ENCODE measurements at places on chromosomes 7 and 10.

DNA sequence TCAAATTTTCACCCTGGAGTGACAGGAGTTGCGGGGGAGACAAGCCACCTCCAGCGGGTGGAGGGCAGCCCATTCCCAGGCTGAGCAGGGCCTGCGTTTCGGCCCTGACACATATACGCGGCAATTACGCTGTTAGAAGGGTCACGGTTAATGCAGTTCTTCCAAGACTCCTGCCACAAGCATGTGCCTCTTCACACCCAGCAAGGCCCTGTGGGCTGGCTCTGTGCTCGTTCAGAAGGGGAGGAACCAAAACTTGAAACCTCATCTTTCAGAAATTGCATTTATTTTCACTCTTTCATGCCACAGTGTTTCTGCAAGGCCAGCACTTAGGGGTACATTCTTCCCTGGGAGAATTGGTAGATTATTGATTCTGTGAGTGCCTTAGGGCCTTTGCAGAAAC lies 24.7 kb downstream of the LRMDA start:
- DNase-seq: no peak

GRCh38 chr10:13440185-13441061 lies 88.4 kb downstream of the BEND7 start:
- DNase-seq: peak; percentile 83

- peak; percentile 53 for DNase-seq
Observed at GRCh38 chr10:13518076-13518692, 10.6 kb downstream of the BEND7 start.

DNA sequence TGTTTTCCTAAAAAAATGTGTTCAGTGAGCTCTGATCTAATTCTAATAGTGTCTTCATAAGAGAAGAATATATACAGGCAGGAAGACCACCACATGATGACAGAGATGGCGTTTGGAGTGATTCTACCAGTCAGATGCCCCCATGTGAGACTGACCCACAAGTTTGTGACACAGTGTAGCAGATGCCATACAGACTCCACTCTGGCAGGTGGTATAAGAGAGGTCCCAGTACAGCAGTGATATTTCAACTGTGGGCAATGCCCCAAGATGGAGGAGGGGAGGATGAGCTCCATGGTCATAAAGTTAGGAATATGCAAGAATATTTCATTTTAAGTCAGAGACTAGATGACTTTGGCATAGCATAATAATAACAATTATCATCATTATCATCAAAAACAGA lies 1022.6 kb downstream of the KCNMA1 start:
- no peak for DNase-seq

- no peak for DNase-seq
Observed at GRCh38 chr7:54839575-54840213, 80.7 kb upstream of the SEC61G start.

GRCh38 chr10:30502266-30503060 lies 68.5 kb downstream of the MAP3K8 start:
- DNase-seq: peak; percentile 61

- DNase-seq: no peak
Observed at GRCh38 chr7:103810112-103810744, 179.2 kb downstream of the RELN start.

DNA sequence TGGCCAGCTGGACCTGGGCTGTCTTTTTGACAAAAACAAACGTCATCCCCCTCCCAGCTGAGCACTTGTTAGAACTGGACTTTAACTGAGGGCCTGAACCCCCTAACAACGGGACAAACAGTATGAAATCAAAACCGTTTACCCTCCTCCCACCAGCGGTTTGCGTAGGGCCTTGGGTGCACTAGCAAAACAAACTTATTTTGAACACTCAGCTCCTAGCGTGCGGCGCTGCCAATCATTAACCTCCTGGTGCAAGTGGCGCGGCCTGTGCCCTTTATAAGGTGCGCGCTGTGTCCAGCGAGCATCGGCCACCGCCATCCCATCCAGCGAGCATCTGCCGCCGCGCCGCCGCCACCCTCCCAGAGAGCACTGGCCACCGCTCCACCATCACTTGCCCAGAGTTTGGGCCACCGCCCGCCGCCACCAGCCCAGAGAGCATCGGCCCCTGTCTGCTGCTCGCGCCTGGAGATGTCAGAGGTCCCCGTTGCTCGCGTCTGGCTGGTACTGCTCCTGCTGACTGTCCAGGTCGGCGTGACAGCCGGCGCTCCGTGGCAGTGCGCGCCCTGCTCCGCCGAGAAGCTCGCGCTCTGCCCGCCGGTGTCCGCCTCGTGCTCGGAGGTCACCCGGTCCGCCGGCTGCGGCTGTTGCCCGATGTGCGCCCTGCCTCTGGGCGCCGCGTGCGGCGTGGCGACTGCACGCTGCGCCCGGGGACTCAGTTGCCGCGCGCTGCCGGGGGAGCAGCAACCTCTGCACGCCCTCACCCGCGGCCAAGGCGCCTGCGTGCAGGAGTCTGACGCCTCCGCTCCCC lies at the start of gene IGFBP1:
Gene IGFBP1, plus strand, starts transcription at position 304 of the 808 bp plus-strand sequence. Its CDS starts 165 bp downstream, at position 469.
- DNase-seq: no peak

- DNase-seq: no peak
Observed at GRCh38 chr10:119211176-119211575, 3.8 kb downstream of the GRK5 start.

- DNase-seq: no peak
Observed at GRCh38 chr7:68438811-68439210, 1159.5 kb upstream of the AUTS2 start.

GRCh38 chr7:134593530-134594392 lies 44.9 kb downstream of the AKR1B15 start:
- no peak for DNase-seq

GRCh38 chr10:33247221-33247922 lies 87.1 kb downstream of the NRP1 start:
- DNase-seq: no peak

GRCh38 chr7:28630350-28630749 lies 218.0 kb downstream of the CREB5 start:
- no peak for DNase-seq

- no peak for DNase-seq
Observed at GRCh38 chr10:91550021-91550420, 82.8 kb downstream of the PPP1R3C start.

DNA sequence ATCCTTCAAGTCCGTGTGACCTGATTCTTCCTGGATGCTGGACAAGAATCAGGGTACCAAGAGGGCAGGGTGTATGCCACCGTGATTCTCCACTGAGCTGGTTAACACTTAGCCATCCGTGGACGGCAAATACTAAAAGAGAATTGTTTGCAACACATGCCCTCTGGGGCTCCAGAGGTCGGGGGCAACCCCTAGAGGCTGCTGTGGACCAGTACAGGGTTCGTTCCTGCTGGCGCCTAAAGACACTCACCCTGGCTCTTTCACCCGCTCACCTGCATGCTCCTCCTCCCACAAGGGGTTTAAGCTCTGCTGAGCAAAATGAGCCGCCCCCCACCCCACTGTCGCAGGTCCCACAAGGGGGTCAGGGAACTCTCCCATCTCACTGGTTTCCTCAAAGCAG lies 148.7 kb upstream of the ITGB1 start:
- DNase-seq: no peak

DNA sequence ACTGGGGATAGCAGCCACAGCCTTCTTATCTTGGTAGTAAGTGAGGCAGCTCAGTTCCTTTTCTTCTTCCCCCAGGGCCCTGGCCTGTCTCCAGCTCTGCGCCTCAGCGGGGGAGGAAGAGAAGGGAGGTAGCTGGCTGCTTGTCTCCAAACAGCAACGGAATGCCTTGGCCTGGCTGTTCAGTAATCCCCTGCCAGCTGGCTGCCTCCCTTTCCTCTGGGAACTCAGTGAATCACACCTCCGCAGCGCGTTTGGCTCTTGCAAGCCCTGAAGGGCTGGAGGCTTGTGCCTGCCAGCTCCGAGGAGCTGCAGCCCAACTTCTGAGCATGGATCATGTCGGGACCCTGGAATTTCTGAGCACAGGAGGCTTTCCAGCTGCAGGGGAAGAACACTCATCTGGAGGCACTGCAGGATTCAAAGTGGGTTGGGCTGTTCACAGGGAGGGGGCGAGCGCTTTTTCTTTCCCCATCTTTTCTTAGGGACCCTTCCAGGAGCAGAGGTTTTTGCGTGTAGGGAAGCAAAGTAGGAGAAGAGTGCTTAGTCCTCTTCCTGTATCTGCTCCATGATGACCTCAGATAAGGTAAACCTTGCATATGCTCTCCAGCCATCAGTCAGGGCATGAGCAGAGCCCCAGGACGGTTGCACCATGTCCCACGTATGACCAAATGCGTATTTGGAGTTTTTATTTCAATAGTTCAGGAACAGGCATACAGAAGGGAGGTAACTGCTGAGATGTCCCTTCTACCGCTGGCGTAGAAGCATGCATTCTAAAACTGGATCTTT lies 253.2 kb upstream of the INHBA start:
- no peak for DNase-seq

GRCh38 chr10:90136731-90137316 lies 435.4 kb downstream of the KIF20B start:
- no peak for DNase-seq

- no peak for DNase-seq
Observed at GRCh38 chr10:61081301-61081700, 137.3 kb upstream of the RHOBTB1 start.

DNA sequence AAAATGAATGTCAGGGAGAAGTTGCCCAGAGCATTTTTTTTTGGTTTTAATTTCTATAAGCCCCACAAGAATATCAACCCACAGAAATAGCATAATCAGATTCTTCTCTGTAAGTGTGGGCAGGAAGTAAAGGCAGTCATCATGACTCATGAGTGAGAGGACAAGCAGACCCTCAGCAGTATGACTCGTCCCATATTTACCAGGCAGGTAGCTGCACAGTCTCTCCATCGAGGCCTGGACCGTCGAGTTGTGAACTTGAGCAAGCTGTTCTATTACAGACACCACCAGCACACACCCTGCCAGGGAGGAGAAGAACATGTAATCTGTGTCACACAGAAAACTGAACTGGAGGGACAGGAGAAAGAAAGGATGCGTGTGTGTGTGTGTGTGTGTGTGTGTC lies 37.8 kb downstream of the AOAH start:
- no peak for DNase-seq

GRCh38 chr7:90312745-90313144 lies 8.4 kb downstream of the FAM237B start:
- no peak for DNase-seq

GRCh38 chr7:129778770-129779601 lies 167.5 kb downstream of the NRF1 start:
- DNase-seq: no peak

GRCh38 chr7:156031679-156032478 lies 219.6 kb upstream of the SHH start:
- no peak for DNase-seq

GRCh38 chr10:12705943-12706342 lies 295.6 kb downstream of the CCDC3 start:
- no peak for DNase-seq

Measured in GM10248 (cell line).